ENCODE measurements at places on chromosomes 16 and 17. TPM values are rescaled to one million over a fixed set of nuclear protein-coding genes. Genes with fewer than 3 reads are reported as not detected.

FOXO3B gene
- total RNA-seq: 1.2 TPM

DNA sequence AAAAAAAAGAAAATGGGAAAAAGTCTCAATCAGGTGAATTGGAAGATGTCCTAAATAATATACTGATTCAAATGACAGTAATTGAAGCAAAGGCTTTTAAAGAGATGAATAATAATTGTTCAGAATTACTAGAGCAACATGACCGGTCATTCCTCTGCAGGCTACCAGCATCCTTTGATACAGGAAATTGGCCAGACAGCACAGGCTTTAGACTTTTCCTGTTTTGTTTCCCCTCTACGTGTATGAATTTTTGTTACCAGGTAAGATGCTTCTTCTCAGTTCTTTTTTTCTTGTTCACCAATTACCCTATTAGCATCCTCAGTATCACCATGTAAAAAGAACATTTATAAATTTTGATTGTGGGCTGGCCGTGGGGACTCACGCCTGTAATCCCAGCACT is 77.5 kb downstream of the RPGRIP1L start:
- DNase-seq: no peak

DNA sequence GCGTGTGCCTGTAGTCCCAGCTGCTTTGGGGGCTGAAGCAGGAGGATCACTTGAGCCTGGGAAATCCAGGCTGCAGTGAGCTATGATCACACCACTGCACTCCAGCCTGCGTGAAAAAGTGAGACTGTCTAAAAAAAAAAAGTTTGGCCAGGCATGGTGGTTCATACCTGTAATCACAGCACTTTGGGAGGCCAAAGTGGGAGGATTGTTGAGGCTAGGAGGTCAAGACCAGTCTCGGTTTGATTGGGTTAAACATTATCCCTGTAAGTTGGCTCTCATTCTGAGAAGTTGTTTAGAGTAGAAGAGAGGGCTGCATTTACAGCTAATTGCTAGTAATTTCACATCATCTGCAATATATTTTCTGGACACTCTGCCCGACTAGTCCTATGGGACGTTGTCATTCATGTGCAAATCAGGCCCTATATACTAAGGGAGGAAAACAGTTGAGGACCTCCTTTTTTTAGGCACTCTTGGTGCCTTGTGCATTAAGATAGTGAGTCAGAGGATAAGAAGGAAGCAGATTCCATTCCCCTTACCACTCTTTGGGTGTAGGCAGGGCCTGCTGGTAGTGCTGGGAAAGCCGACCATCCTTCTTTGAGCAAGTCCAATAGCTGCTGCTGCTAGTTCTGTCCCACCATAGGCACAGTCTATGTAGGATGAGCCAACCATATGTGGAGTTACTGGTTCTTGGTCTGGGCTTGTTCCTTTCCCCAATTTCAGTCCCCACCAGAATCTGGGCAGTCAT is 18.7 kb downstream of the HMOX2 start:
- no peak for DNase-seq

MYADML2 gene
- not detected for total RNA-seq

- peak; percentile 48 for DNase-seq
Measured at GRCh38 chr16:3046641-3047386, 453 bp downstream of the MMP25 start.

DNA sequence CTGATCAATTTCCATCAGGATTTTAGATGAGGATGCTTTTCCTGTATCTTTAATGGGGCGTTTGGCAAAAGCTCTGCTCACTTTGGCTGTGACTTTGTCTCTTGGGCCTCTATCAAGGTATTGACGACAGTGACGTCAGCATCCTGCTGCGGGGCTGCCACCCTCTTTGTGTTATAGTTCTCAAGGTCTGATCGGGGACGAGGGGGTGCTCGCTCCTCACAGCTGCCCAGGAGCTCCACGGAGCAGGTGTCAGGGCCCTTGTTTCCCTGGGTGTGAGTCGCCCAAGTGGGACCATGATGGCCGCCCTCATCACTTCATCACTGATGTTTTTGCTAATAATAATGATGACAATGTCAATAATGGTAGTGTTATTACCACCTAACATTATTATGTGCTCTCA is 65.4 kb downstream of the CMIP start:
- no peak for DNase-seq

GRCh38 chr17:77479372-77480198 is 338.8 kb downstream of the SEC14L1 start:
- no peak for DNase-seq

CSF3 gene
- not detected for total RNA-seq

GRCh38 chr17:3794557-3795389 is 6.2 kb downstream of the ITGAE start:
- DNase-seq: peak; percentile 48

SMPD3 gene
- 0.38 TPM for total RNA-seq

GRCh38 chr17:47414612-47415011 is 90.9 kb downstream of the EFCAB13 start:
- no peak for DNase-seq

PSMD11 gene
- total RNA-seq: 110 TPM

KRT31 gene
- total RNA-seq: not detected

DNA sequence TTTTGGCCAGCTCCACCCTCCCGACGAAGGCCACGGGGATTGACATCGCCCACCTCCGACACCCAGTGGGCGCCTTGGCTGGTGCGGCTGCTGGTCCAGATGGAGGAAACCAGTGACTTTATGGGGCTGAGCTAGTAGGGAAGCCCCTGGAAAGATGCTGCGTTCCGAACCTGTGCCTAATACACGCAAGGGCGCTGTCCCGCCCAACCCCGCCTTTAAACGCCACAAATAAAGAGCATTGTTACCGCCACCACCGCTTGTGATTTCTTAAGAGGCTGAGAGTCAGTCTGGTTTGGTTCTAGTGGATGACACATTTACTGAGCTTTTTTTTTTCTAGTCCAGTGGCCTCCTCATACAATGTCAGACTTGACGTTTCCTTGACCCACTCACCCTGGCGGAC is 107.9 kb downstream of the AATF start:
- no peak for DNase-seq

- no peak for DNase-seq
Measured at GRCh38 chr17:50099003-50099402, 3.9 kb downstream of the PDK2 start.

- DNase-seq: peak; percentile 86
Measured at GRCh38 chr16:3690470-3690928, 26.8 kb downstream of the TRAP1 start.

KREMEN2 gene
- total RNA-seq: not detected

- peak; percentile 70 for DNase-seq
Measured at GRCh38 chr17:1485423-1486376, 6.8 kb downstream of the MYO1C start.

- no peak for DNase-seq
Measured at GRCh38 chr17:68784431-68784830, 170.8 kb downstream of the ABCA8 start.

DNA sequence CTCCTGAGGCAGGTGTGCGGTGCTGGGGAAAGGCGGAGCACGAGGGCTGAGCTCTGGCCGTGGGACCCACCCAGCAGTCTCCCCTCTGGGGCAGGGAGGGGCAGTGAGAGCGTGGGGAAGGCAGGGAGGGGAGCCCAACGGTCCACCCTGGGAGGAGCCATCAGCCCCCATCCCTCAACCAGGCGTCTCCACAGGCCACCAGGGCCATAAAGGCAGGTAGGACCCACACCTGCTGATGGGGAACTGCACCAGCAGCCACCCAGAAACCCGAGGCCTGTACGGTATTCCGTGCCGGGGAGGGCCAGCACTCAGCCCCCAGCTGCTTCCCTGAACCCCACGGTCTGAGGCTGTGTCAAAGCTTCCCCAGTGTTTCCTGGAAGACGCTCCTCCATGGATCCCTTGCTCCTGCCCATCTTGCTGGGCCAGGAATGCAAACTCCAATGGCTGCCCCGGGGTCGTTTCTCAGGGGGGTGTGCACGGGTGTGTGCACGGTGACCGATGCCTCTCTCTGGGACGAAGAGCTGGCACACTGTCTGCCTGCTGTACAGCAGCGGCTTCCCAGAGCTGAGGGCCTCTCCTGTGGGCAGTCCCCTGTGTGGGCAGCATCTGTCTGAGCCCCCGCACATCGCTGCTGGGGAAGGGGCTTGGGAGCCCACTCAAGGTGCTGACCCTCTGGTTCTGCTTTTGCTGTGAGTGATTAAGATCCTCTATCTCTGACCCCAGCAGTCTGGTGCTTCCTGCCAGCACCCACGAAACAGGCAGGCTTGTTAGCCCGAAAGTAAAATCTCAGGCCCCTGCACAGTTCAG is 17.2 kb upstream of the METRNL start:
- peak; percentile 14 for DNase-seq

GRCh38 chr16:68420366-68420942 is 27.9 kb downstream of the SMPD3 start:
- DNase-seq: no peak

- no peak for DNase-seq
Measured at GRCh38 chr17:58741121-58741625, 14.5 kb upstream of the PPM1E start.

DNA sequence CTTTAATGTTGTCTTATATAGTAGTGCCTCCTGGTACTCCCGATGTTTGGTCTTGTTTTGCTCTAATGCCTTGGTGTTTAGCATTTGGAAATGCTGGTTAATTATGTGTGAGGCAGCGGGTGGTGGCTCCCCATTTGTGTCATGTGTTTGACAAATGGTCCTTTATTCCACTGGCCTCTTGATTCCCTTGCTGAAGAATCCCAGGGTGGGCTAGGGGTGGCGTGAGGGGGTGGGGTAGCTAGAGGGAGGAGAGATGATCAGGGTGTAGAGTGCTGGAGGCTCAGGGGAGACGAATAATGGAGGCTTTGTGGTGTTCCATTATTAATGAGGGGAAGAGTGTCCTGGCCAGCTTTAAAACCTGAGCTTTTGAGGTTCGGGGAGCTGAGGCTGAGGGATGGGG is 5.4 kb downstream of the DYNLL2 start:
- no peak for DNase-seq

DNA sequence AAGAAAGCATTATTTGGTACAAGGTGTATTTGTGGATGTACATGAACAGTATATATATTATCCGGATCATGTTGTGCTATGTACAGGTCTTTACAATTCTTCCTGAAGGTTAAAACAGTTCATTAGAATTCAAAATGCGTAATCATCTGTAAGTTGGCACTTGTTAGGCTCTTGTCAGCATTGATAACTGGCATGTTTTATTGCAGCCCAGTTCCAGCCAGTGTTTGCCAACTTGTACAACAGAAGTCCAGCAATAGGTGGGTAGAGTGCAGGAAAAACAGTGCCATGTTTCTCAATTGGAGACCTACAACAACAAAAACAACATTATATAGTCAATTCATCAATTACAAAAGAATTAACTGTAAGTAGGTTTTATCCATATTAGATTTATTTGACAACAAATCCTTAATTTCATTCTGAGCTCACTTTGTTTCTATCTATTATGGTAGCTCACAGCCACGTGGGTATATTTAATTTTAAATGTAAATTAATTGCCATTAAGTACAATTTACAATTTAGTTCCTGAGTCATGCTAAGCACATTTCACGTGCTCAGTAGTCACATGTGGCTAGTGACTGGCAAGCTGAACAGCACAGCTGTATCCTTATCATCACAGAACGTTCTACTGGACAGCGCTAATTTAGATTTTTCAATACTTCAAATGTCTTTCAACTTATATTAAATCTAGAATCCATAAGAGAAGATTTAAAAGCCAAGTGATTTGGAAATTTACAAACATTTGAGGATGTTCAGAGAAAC is 8.6 kb upstream of the ANKFY1 start:
- no peak for DNase-seq

GRCh38 chr16:85491058-85491771 is 121.9 kb upstream of the GSE1 start:
- DNase-seq: peak; percentile 48

GRCh38 chr16:16126896-16127295 is 96.4 kb downstream of the ABCC6 start:
- DNase-seq: no peak

CNEP1R1 gene
- total RNA-seq: 30.1 TPM

DNASE1L2 gene
- 2.0 TPM for total RNA-seq

GRCh38 chr16:16111639-16112038 is 111.7 kb downstream of the ABCC6 start:
- no peak for DNase-seq

CBX4 gene
- 36.5 TPM for total RNA-seq

GRCh38 chr16:50304467-50305440 is 38.4 kb downstream of the ADCY7 start:
- DNase-seq: no peak

DNA sequence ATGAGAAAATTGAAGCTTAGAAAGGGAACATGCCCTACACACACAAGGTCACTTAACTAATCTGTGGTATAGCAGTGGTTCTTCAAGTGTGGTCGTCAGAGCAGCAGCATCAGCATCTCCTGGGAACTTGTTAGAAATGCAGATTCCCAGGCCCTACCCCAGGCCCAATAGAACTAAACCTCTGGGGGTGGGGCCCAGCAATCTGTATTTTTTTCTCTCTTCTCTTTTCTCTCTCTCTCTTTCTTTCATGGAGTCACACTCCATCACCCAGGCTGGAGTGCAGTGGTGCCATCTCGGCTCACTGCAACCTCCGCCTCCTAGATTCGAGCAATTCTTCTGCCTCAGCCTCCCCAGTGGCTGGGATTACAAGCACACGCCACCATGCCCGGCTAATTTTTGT is 3.9 kb downstream of the NLE1 start:
- no peak for DNase-seq

OR2C1 gene
- total RNA-seq: not detected

GRCh38 chr17:46264456-46265198 is 30.3 kb upstream of the LRRC37A start:
- DNase-seq: no peak

GRCh38 chr17:80428796-80429195 is 13.8 kb downstream of the ENDOV start:
- DNase-seq: no peak

FBXO31 gene
- total RNA-seq: 29.0 TPM

DNA sequence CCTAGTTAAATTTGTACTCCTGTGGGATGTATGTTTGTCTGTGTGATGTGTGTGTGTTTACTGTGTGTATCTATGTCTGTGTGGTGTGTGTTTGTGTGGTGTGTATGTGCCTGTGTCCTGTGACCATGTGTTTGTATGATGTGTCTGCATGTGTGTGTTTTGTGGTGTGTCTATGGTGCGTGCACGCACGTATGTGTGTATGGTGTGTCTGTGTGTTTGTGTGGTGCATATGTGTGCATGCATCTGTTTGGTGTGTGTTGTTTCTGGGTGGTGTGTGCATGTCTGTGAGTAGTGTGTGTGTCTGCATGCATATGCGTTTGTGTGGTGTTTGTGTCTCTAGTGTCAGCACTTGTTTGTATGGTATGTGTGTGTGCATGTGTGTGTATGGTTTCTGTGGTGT is 174.2 kb upstream of the RBFOX1 start:
- DNase-seq: no peak
